ENCODE measurements at places on chromosomes 5 and 9.

DNA sequence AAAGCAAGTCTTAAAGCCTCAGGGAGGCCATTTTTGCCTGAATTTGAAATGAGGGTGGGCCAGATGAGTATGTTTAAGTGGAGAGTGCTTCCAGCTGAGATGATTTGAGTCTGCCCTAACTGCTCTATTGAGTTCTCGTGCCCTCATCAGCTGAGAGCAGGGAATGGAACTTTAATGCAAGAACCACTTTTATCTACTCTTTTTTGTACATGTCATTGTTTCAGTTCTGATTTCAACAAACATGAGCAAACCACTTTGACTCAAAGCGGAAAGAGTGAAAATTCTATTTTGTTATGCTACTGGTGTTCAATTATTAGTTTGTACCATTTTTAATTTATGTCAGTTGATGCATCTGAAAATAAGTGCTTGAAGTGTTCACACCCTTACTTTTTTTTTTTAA is 35.8 kb downstream of the DCAF10 start:
- no peak overlapping the region for H3K27ac ChIP-seq
- H3K4me3 ChIP-seq: no peak overlapping the region
- H3K36me3 ChIP-seq: no peaks in the 10 kb centered on the region
- no peaks in the 10 kb centered on the region for H3K27me3 ChIP-seq

DNA sequence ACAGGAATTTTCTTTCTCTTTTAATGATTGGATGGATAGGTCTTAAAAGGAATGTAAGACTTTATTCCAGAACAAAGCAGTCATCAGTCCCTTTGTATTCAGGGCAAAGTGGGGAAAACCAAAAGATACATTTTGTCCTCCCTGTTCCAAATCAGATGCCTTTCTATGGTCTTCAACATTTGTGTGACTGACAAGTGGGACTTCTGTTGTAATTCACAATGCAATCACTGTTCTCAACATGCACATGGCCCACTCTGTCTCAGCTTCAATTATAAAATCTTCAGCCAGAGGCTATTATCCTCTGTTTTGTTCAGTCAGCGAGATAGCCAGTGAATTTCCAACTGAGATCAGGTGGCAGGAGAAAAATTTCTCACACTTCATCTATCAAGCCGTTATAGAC is 95.5 kb upstream of the ERBIN start:
- H3K4me1 ChIP-seq: no peaks in the 10 kb centered on the region
- no peak overlapping the region for H3K4me3 ChIP-seq
- H3K36me3 ChIP-seq: no peaks in the 10 kb centered on the region
- no peak overlapping the region for H3K27ac ChIP-seq
- H3K27me3 ChIP-seq: no peaks in the 10 kb centered on the region
- no peak for DNase-seq

GRCh38 chr5:126508962-126509279 is 85.7 kb downstream of the GRAMD2B start:
- no peak for DNase-seq
- no peaks in the 10 kb centered on the region for H3K4me1 ChIP-seq
- H3K27ac ChIP-seq: peak overlapping the region; percentile 89
- H3K27me3 ChIP-seq: no peaks in the 10 kb centered on the region

DNA sequence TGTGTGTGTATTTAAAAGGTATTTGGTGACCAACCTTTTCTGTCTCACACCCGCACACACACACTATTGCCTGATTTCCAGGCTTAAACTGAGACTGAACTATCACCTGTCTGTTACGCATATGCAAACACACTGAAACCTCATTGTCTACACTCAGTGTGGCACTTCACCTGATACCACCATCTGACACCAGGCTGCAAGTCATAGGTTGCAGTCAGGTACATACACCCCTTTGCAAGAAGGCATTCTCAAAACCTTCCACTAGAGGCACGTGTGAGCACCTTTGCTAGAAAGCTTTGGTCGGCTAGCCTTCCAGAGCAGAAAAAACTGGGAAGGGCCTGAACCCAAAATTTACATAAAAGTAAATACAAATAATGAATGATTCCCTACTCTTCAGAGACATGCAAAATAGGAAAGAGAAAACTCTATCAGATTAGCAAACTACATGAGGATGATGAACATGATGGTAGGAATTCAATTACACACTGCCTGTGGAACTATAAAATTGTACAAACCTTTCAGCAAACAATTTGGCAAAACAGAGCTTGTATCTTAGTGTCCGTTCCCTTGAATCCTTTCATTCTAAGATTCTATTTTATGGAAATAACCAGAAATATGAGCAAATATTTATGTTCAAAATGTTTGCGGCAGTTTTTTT is 5.9 kb upstream of the FOXD1 start:
- no peaks in the 10 kb centered on the region for H3K36me3 ChIP-seq
- H3K4me3 ChIP-seq: no peak overlapping the region
- H3K27me3 ChIP-seq: peaks cover 68% of the 10 kb centered on the region
- H3K4me1 ChIP-seq: no peaks in the 10 kb centered on the region

DNA sequence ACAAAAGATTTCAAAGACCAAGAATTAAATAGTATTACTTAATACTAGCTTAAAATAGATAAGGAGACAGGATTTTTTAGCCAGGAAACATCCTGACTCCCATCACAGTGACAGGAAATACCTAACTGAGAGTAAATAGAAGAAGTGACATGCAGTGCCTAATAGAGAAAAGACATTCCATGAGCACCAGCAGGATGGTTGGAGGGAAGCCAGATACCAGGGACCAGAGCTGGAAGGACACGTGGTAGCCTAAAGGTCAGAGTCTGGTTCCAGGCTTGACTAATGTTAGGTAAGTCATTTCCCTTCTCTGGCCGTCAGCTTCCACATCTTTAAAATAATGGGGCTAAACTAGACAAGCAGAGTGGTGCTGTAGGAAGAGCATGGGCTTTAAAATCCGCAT is 41.6 kb downstream of the CDK5RAP2 start:
- H3K27me3 ChIP-seq: no peaks in the 10 kb centered on the region
- peaks cover 40% of the 10 kb centered on the region for H3K36me3 ChIP-seq
- no peak for DNase-seq

DNA sequence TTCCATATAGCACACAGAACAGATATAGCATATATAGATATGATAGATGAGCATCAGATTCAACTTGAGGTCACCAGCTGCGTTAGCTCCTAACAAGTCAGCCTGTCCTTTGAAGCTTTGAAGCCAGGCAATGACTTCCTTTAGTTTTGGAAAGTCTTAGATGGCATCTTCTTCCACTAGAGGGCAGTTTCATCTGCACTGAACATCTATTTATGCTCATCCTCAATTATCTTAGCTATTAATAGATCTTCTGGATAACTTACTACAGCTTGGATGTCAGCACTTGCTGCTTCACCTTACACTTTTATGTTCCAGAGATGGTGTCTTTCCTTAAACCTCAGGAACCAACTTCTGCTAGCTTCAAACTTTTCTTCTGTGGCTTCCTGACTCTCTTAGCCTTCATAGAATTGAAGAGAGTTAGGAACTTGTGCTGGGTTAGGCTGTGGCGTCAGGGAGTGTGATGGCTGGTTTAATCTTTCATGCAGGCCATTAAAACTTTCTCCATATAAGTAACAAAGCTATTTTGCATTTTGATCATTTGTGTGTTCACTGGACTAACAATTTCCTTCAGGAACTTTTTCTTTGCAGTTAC is 1401.4 kb downstream of the EFNA5 start:
- H3K36me3 ChIP-seq: no peaks in the 10 kb centered on the region
- H3K27me3 ChIP-seq: no peaks in the 10 kb centered on the region
- H3K4me1 ChIP-seq: no peaks in the 10 kb centered on the region
- H3K4me3 ChIP-seq: no peak overlapping the region
- no peak for DNase-seq

DNA sequence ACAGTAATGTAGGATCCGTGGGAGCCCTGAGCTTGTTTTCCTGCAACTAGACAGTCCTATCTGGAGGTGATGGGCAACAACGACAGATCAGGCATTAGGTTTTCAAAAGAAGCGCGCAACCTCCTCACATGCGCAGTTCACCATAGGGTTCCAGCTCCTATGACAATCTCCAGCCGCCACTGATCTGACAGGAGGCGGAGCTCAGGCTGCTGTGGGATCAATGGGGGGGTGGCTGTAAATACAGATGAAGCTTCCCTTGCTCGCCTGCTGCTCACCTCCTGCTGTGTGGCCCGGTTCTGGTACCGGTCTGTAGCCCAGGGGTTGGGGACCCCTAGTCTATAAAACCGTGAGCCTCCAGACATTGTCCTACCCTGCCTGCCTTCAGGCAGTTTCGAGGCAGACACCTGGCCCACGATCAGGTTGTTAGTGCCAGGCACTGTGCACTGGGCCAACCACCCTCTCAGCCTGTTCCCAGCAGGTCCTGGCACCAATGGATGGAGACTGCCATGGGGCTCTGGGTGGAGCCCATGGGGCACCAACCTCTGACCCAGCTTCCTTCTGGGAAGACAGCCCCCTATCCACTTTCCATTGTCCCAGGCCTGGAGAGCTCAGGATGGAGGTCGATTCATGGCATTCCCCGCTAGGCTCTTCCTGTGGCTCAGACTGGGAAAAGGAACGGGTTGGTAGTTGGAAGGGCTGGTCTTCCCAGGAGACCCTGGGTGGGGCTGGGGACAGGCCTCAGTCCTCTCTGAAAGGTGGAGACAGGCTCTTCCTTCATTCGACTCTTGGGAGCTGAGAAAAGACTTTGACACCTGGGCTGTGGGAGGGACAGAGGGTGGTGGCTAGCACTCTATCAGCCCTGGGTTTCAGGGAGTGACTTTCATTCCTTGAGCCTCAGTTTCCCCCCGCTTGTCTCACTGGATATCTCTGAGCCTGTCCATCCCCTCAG is 1.7 kb downstream of the ENDOG start:
- peak; percentile 34 for DNase-seq
- H3K4me1 ChIP-seq: peaks cover 4% of the 10 kb centered on the region
- peaks cover 10% of the 10 kb centered on the region for H3K36me3 ChIP-seq
- no peak overlapping the region for H3K27ac ChIP-seq

DNA sequence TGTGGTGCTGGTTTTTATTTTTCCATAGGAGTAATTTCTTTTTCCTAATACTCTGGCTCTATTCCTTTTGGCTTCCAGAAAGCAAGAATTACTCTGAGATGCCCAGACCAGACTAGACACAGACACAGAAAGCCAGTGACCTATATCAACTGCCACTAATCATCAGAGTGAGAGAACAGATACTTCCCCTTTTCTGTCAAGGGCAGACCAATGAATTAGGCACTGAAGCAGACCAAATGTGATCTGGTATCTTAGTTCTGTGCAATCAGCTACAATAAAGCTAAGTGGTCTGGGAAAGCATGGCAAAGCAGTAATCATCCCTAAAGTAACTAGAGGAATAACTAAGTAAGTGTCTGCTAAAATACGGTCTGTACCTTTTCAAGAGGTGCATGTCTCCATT is 239.1 kb downstream of the ELAVL2 start:
- no peaks in the 10 kb centered on the region for H3K4me1 ChIP-seq
- no peaks in the 10 kb centered on the region for H3K36me3 ChIP-seq
- no peak overlapping the region for H3K4me3 ChIP-seq
- DNase-seq: no peak

DNA sequence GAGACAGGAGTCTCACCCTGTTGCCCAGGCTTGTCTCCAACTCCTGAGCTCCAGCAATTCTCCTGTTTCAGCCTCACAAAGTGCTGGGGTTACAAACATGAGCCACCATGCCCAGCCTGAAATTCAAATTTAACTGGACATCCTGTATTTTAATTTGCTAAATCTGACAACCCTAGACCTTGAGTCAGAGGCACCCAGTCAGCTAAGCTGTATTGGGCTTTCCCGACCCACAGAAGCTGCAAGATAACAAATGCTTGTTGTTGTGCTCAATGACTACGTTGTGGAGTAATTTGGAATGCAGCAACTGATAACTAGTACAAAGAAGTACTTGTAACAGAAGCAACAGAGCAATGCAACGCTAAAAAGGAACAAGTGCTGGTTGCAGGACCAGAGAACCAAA is 533.1 kb downstream of the NTRK2 start:
- H3K27me3 ChIP-seq: no peaks in the 10 kb centered on the region
- no peak overlapping the region for H3K4me3 ChIP-seq
- no peaks in the 10 kb centered on the region for H3K4me1 ChIP-seq
- no peak overlapping the region for H3K27ac ChIP-seq
- H3K36me3 ChIP-seq: no peaks in the 10 kb centered on the region

- H3K4me1 ChIP-seq: no peaks in the 10 kb centered on the region
- no peak overlapping the region for H3K27ac ChIP-seq
- no peak overlapping the region for H3K4me3 ChIP-seq
- H3K36me3 ChIP-seq: peaks cover 4% of the 10 kb centered on the region
- no peaks in the 10 kb centered on the region for H3K27me3 ChIP-seq
- peak; percentile 26 for DNase-seq
Measured at GRCh38 chr5:134637116-134637721, 4.6 kb upstream of the SAR1B start.

DNA sequence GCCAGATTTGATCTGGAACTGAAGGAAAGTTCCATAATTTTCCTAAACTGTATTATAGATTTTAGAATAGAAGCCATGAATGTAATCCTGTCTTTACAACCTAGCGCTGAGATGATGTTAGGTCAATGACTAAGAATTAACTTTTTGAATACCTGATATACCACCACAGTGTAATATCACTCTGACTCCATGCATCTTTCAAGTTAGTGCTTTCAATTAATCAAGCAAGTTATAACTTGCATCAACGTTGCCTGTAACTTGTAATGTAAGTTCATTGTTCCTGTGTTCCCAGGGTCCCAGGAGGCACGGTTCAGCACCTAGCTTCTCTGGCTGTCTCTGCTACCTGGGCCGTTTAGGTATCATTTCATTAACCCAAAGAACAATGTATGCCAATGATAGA is 139.3 kb downstream of the CSNK1G3 start:
- H3K27ac ChIP-seq: no peak overlapping the region
- no peaks in the 10 kb centered on the region for H3K36me3 ChIP-seq
- H3K4me1 ChIP-seq: no peaks in the 10 kb centered on the region
- H3K27me3 ChIP-seq: no peaks in the 10 kb centered on the region

DNA sequence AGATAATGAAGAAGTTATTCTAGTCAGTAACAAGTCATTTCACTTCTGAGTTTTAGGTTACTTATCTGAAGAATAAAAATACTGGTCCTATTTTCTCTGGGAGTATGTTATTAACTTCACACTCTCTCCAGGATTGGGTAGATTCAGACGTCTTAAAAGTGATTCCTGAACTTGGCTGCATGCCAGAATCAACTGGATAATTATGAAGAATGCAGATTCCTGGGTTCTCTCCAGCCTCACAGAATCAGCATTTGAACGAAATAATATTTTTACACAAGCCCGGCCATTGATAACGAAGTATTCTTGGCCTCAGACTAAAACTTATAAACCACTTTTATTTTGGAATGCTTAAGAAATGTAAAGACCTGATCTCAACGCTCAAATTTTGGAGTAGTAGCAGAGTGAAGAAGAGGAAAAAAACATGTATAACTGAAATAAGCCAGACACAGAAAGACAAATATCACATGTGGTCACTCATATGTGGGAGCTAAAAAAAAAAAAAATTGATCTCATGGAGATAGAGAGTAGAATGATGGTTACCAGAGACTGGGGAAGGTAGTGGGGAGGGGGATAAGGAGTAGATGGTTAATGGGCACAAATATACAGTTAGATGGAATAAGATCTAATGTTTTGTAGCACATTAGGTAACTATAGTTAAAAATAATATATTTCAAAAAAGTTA is 507.3 kb downstream of the ISL1 start:
- H3K4me1 ChIP-seq: no peaks in the 10 kb centered on the region
- no peaks in the 10 kb centered on the region for H3K36me3 ChIP-seq
- H3K27me3 ChIP-seq: no peaks in the 10 kb centered on the region
- H3K4me3 ChIP-seq: no peak overlapping the region

Data from lung (tissue), 17 donors.